ENCODE measurements at places on chromosomes 12 and 14.

GRCh38 chr12:31001581-31002360, 71.9 kb upstream of the DDX11 start:
- no peak for DNase-seq

DNA sequence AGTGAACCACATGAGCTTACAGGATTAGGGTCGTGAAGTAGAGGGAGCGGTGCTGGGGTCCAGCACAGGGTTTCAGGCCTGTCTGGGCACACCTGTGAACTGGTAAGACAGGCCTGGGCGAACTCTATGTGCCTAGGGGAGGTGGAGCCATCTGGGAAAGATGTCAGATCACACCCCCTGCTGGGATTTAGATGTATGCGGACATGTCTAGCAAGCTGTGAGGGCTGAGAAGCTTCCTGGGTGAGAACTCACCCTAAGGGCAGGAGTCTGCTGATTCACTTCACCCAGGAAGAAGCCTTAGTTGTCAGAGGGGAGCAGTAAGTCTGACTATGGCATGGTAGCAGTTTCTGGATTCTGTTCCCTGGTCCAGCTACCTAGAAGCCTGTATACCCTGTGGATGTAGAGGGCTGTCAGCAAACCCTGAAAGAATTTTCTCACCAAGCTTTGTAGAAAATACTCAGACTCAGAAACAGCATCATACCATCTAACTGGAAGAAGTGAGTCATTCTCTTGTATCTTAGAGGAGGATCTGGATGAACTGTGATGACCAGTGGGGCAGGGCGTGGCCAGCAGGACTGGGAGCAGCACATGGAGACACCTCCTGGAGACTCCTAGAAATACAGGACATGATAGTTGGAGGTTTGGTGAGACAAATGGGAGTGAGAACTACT, 11.2 kb upstream of the PYGL start:
- peak; percentile 88 for DNase-seq

DNA sequence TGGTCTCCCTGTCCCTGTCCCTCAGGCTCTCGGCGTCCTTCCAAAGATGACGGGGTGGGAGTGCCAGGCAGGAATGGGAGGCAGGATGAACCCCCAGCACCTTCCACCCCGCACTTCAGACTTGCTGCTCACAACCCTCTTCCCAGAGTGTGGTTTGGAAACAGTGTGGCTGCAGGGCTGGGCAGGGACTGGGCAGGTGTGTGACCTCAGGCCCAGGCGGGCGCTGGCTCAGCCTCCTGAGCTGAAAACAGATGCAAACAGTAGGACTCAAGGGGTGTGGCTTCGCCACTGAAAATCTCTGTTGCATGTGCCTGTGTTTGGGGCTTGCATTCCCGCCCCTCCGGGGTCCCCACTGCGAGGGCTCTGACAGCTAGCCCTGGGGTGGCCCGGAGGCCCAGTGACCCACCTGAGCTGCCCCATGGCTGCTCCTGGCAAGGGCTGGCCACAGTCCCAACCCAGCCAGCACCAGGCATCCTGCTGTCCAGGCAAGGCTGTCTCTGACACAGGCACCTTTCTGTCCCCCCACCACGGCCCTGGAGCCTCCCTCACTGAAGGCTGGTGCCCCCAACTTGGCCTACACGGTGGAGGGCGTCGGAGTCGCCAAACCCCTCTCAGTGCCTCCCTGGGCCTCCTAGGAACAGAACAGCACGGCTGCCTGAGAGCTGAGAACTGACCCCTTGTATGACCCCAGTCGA, 46.1 kb downstream of the BEGAIN start:
- DNase-seq = no peak

GRCh38 chr12:105239304-105239703, 3.3 kb upstream of the APPL2 start:
- DNase-seq = no peak

GRCh38 chr14:22886500-22887259, 3.7 kb downstream of the REM2 start:
- DNase-seq = peak; percentile 54

Data from MV-4-11 (cell line).